ENCODE measurements at places on chromosomes 6 and 20.

GRCh38 chr6:142940487-142940886 is 4.5 kb downstream of the HIVEP2 start:
- no peak for DNase-seq

DNA sequence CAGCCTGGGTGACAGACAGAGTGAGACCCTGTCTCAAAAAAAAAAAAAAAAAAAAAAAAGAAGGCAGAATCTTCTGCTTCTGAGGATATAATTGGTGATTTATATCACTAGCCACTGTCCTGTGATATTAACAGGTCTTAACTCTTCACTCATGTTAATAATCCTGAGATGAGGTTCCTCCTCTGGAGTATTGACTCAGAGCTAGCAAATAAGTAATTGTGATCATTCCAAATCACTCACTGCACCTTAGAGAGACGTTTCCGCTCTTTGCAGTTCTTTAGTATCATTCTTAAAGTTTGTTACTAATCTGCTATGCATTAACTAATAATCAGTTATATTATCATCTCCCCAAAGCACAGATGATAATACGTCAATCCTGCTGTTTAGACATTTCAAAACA is 41.6 kb upstream of the NOX3 start:
- no peak for DNase-seq

DNA sequence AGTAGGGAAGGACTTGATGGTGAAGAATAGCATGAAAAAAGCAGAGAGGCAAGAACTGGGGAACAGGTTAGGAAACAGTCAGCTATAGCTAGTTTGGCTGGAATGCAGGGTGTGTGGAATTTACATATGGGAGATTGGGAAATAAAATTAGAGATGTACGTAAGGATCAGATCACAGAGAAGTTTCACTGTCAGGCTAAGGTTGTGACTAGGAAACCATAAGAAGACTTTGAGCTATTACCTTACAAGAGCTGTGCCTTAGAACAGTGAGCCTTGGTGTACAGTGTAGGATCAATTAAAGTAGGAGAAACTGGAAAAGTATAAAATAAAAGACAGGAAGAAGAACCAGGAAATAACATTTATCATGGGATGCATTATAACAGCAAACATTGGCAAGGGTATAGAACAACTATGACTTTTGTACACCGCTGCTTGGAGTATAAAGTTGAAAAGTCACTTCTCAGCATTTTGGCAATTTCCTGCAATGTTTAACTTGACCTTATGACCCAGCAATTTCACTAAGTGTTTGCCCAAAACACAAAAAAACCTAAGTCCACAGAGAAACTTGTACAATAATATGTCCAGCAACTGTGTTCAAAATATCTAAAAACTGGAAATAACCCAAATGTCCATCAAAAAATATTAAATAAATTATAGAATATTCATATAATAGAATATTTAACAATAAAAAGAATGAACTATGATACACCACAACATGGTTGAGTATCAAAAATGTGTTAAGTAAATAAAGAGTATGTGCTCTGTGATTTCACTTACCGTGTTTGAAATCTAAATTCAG is 31.2 kb upstream of the SPTLC3 start:
- DNase-seq = no peak

- no peak for DNase-seq
Measured at GRCh38 chr6:161395716-161396231, 121.9 kb upstream of the AGPAT4 start.

GRCh38 chr6:18883851-18884250 is 496.7 kb downstream of the RNF144B start:
- DNase-seq = no peak

DNA sequence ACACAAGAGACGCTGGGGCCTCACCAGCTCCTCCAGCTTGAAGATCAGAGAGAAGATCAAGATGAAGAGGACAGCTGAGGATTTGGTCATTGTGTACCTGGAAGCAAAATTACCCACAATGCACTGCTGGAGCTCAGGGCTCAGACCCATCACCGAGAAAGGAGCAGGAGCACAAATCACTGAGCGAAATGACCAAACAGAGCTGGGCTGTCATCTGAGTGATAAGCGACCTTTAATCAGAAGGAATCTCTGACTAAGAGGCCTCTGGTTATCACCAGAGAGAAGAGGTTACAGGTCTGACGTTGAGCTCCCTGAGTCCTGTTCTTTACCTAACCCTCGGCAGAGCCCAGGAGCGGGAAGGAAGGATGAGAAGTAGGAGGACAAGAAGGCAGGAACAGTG is 47.5 kb upstream of the CDH22 start:
- no peak for DNase-seq

DNA sequence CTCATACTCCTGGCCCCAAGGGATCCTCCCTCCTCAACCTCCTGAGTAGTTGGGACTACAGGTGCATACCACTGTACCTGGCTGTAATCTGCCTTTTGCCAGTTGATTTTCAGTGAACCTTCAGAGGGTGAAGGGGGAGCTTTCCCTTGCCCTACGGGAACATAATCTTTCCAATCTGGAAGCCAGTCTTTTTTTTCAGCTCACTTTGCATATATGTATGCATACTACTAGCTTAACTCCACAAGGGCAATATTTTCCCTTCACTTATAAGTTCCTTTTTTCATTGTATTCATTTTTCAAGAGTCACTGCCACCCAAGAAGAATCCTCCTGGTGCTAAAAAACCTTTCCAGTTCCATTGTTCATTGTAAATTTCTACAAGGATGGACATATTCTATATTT is 53.4 kb upstream of the GCM1 start:
- no peak for DNase-seq

- DNase-seq = no peak
Measured at GRCh38 chr20:58433759-58434158, 44.7 kb downstream of the VAPB start.

- no peak for DNase-seq
Measured at GRCh38 chr6:106270414-106270813, 55.1 kb downstream of the ATG5 start.

- no peak for DNase-seq
Measured at GRCh38 chr6:105263685-105264610, 84.1 kb upstream of the POPDC3 start.

GRCh38 chr6:107491138-107491609 is 1.3 kb downstream of the SOBP start:
- no peak for DNase-seq

- DNase-seq = no peak
Measured at GRCh38 chr6:80165143-80165542, 58.7 kb downstream of the BCKDHB start.

DNA sequence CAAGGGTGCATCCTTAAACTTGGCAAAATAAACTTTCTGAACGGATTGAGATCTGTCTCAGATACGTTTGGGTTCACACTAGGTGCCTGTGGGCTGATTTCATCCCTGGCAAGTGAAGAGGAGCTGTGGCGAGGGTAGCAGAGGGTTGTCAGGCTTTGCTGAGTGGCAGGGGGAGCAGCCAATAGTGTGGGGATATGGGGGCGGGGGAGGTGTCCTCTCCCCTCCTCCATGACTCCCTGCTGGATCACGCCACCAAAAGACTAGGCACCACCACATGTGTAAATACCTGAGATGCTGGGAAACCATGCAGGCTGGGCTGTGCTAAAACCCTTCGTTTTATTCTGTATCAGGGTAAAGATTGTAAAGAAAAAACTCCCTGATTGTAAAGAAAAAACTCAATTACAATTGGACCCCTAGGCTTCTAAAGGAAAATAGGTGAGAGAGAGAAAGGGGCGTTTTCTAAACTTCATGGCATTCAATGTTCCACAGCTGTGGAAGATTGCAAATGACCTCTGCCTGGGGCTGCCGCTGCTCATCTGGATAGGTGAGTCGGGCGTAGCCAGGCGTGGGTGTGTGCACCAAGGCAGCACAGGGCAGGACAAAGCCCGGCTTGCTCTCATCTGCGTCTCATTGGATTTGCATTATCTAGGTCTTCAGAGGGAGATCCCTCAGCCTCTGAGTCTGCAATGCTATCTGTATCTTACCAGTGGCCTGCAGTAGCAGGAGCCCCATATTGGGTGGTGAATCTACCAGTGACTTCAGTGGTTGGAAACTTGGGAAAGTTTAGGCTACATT is 26.9 kb upstream of the ADTRP start:
- DNase-seq = no peak

- DNase-seq = no peak
Measured at GRCh38 chr6:76790045-76790796, 673.1 kb downstream of the HTR1B start.

- no peak for DNase-seq
Measured at GRCh38 chr20:45377269-45377668, 856 bp downstream of the TP53TG5 start.

GRCh38 chr20:57161478-57162361 is 104.7 kb downstream of the BMP7 start:
- DNase-seq = no peak

DNA sequence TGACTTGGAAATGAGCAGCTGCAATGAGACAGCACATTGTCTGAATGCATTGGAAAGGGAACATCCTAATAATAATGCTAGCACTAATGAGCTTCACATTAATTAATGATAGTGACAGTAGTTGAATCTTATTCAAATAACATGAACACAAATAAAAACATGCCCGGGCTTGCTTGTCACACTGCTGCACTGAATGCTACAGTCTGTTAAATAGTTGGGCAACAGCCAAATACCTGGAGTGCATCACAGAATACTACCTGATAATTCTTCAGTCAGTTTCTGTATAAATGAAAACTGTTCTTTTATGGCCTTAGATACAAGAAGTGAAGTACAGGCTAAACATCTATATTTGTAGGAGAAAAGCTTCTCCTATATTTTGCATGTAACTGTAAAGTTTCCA is 458.7 kb downstream of the RNF144B start:
- DNase-seq = no peak

- DNase-seq = no peak
Measured at GRCh38 chr6:52640170-52640569, 30.7 kb upstream of the TMEM14A start.

DNA sequence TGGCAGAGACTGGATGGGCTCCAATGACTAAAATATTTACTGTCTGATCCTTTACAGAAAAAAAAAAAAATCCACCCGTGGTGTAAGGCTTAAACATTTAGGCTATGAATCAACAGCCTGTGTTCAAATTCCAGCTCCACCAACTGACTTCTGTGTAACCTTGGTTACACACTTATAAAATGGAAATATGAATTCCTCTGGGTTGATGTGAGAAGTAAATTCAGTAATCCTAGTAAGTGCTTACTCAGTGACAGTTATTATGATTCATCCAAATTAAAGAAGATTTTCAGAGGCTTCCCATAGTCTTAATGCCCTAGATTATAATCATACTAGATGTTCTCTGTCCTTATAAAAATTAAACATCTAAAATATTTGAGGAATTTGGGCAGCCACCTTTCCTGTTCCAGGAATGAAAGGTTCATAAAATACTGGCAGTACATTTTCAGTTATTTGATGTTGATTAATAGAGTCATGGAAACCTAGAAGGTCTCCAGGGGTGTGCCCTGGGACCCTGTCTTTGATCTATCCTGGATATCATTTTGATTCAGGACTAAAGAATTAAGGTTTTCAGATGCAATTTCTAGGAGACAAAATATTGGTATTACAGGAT is 180.3 kb upstream of the ZNF217 start:
- DNase-seq = peak; percentile 84

GRCh38 chr6:50549026-50549425 is 164.3 kb upstream of the TFAP2D start:
- DNase-seq = no peak

DNA sequence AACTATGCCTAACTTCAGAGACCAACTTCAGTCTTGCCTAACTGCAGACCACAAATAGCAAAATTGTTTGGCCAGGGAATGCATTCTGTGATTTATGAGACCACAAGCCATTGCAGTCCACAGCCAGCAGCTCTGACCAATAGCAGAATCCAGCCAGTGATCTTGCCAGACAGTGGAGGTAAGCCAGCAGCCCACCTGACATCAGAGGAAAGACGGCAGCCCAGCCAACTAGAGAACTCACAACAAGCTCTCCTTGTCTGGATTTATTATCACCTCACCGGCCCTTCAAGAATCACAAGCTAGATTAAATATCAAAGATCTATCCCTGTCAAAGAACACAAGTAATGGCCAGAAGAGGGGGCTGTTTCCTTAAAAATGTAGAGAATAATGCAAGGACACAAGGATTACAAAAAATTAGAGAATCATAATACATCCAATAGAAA is 66.5 kb upstream of the SLC35F1 start:
- no peak for DNase-seq

- DNase-seq = no peak
Measured at GRCh38 chr20:61762886-61763739, 302.6 kb downstream of the TAF4 start.

GRCh38 chr6:45513213-45513618 is 135.5 kb upstream of the SUPT3H start:
- no peak for DNase-seq
